Stimulated activated CD8-positive, alpha-beta memory T cell treated with anti-CD3 and anti-CD28 coated beads, Interleukin-4, amount 100 ng/mL, for 1 hour (primary cell): ENCODE measurements at places on chromosomes 16 and 17.

- DNase-seq = no peak
Observed at GRCh38 chr16:55036371-55036821, 105.7 kb downstream of the IRX5 start.

DNA sequence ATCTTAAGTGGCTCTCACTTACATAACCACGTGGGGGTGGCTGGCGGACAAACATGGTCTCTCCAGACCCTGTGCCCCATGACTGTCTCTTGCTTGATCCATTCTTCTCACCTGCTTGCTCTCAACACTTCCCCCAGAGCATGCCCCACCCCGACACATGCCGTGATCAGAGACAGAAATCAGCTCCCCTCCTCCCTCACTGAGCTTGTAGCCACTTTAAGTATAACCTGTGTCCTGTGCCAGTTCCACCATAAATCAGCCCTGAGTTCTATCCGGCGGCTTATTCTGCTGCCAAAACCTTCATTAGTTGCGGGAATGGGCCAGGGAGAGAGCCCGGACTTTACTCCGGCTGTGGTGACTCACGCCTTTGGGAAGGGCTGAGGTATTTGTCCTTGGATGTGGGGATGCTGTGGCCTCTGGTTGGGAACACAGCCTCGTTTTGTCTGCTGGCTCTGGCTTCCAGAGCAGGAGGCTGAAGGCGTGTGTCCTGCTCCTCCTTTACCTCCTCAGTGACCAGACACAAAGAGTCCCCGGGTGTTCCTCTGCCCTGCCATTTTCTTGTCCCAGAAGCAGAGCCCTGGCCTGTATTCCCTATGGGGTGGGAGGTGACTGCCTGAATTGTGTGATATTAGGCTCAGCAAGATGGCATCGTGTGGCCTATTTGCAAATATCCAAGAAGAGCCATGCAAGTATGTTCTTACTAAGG, 21.1 kb downstream of the ANKRD40 start:
- DNase-seq = no peak

GRCh38 chr16:48914070-48914469, 304.1 kb upstream of the N4BP1 start:
- no peak for DNase-seq

- DNase-seq = peak; percentile 48
Observed at GRCh38 chr17:489758-490329, 137.2 kb upstream of the RPH3AL start.

- no peak for DNase-seq
Observed at GRCh38 chr17:66549311-66549704, 246.9 kb downstream of the PRKCA start.

- DNase-seq = peak; percentile 68
Observed at GRCh38 chr17:82320956-82321927, 3.8 kb upstream of the CD7 start.

DNA sequence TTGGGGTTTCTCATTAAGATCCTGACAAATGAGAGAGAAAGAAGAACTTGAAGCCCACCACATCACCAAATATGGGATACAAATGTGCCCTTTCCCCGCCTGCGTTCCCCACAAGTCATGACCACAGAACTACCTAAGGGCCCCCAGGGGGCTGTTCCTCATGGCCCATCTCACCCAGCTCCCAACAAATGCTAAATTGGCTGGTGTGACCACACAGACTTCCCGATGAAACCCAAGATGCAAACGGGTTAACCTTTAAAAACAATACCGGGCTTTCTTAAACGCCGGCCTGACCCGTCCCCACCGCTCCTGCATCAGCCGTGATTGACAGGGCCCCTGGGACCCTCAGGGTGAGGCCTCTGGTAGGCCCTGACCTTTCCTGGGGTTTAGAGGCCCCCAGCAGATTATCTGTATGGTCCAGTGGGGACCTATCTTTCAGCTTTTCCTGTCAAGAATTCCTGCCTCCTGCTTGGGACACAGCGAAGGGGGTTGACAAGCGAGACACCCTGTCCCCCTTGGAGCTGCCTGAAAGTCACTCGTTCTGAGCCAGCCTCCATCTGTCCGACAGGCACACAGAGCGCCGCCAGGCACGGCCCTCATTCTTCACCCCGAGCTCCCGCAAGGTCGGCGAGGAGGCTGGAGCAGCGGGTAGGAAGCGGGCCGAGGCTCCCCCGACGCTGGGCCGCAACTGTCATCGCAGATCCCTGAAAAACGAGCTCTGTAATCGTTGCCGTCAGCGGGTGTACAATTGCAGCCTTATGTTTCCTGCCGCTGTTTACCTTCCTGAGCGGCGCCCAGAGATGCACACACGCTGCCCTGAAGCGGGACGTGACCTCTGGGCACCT, 300.1 kb downstream of the FOXL1 start:
- DNase-seq = no peak

DNA sequence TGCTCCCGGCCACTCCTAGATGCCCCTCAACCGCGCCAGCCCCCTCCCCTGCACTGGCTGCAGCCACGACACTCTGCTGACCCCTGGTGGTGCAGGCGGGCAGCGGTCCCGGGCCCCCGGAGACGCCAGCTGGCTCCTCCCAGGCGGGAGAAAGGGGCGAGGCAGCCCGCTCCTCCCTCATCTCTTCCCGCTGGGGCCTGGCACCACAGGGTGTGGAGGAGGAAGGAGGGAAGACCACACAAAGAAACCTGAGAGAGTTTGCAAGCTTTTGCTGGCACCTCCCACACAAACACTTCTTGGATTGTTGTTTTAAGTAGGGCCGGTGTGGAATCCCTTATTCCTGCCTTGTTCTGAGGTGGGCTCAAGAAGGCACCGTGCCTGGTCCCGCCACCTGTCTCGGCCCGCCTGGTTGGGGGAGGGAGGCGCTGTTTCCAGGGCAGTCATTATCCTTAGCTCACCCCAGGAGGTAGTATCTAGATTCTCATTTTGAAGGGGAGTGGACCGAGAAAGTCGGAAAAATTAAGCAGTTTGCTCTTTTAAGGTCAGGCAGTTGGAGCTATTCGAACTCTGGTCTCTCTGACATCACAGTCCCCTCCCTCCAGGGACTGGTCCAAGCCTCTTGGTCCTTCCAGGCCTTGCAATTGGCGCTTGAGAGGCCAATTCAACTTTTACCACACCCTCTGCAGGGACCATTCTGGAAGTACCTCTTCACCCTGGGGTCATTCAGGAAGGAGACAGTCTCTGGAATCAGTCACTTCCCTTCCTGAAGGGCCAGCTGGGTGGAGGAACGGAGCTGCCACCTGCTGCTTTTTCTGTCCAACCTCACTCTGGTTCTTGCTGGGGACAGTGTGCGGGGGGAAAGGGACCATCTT, 959 bp upstream of the ANKRD13B start:
- DNase-seq = no peak

- DNase-seq = no peak
Observed at GRCh38 chr17:44197107-44197506, 2.6 kb downstream of the ATXN7L3 start.
